ENCODE measurements at places on chromosomes 3 and 15.

GRCh38 chr3:176587089-176587488, 610.2 kb downstream of the TBL1XR1 start:
- ATAC-seq: no peak

DNA sequence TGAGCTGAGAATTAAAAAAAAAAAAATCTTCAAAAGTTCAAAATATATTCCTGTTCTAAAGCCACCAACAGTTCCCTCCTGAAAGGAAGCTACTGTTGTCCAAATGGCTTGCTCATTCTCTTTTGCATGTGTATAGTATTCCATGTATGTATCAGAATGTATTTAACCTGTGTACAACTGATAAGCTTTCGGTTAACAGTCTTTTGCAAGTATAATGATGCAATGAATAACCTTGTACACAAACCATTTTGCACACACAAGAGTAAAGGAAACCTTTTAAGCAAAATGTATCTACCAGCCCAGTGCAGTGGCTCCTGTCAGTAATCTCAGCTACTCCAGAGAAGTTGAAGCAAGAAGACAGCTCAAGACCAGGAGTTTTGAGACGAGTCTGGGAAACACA, 32.6 kb downstream of the TOPBP1 start:
- ATAC-seq: no peak

DNA sequence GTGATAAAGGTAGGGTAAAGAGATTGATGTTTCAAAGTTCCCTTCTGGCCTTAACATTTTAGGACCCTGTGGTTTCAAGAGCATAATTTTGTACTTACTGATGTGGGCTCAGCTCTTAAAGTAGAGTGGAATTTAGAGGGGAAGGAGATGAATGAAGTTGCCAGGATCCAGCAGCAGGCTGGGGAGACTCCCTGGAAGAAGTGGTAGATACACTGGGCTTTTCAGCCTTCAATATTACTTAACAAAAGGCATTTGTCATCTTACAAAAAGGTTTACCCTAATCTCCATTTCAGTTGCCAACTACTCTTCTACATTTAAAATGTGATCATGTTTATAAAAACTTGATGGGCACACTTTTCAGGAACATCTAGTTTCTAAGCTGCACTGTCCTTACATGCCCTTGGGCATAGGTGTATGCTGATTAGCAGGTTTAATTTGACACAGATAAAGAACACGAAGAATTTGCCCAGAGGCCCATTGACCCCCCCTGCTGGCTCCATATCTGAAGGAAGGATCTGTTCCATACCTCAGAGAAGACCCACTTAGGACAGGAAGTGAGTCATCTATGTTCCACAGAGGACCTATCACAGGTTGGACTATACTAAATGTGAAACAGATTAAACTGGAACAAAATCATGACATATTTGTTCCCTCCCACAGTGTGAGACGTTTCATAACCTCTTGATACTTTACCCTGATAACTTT, 93.0 kb upstream of the LPP start:
- ATAC-seq: peak; percentile 97

DNA sequence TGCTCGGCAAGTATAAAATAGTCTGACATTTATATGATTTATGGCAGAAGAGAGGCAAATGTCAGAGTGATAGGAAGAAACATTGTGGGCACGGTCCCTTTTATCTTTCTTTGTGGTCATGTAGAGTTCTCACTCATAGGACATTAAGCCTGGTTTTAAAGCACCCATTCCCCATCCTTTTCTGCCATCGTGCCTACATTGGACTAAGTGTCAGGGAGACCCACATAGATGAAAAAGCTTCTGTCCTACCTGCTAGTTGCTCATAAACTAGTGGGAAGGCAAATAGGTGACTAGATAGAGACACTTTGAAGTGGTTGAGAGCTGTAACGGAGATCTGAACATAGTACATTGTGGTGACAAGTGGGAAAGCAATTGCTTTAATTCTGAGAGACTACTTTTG, 155.7 kb downstream of the B3GALNT1 start:
- ATAC-seq: no peak

DNA sequence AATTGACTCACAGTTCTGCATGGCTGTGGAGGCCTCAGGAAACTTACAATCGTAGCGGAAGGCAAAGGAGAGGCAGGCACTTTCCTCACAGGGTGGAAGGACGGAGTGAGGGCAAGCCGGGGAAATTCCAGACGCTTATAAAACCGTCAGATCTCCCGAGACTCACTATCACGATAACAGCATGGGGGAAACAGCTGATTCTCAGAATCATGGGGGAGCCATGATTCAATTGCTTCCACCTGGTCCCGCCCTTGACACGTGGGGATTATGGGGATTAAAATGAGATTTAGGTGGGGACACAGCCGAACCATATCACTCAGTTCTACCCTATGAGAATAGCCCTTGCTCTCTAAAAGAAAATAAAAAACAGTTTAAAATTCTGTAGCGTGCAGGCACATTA, 13.4 kb upstream of the SYNPR start:
- no peak for ATAC-seq
